Activated CD4-positive, alpha-beta memory T cell treated with anti-CD3 and anti-CD28 coated beads for 36 hours (primary cell): ENCODE measurements at places on chromosomes 1 and 21. TPM values are rescaled to one million over a fixed set of nuclear protein-coding genes. Genes with fewer than 3 reads are reported as not detected.

GRCh38 chr1:64228167-64228957 lies 24.9 kb downstream of the UBE2U start:
- DNase-seq: no peak

The SPSB1 gene
- total RNA-seq: 12.5 TPM

The SLC6A9 gene
- total RNA-seq: 7.4 TPM

DNA sequence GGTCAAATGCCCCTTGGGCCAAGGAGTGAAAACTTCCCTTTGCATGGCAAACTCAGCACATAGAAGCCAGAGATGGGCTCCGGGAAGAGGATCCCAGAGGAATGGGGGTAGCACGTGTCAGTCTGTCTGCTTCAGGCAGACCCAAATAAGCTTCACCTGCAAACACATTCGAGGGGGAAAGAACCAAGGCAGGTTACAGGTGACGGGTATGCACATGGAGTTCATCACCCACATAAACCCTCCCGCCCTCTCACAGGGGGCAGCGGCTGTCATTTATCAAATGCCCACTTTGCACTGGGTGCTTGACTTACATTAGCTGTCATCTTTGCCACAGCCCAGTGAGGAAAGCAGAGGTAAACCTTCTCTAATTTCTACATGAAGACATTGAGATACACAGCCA lies 73.0 kb upstream of the TLR5 start:
- DNase-seq: no peak

DNA sequence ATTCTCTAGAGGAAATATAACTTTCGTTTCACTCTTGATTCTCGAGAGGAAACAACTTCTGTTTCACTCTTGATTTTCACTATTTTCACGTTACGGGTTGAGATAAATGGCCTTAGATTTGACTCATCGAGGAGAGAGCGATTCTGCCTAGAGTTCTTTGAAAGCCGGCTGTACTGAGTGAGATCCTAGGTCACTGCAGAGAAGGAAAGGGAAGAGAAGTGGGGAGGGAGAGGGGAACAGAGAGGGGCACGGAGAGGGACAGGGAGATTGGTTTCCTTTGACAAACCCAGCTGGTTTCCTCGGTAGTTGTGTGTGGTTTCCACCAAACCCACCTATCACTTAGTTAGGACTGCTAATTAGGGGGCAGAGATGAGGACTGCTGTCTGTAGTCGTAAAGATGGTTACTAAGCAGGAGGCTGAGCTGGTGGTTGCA lies 21.6 kb upstream of the GPR137B start:
- DNase-seq: no peak

DNA sequence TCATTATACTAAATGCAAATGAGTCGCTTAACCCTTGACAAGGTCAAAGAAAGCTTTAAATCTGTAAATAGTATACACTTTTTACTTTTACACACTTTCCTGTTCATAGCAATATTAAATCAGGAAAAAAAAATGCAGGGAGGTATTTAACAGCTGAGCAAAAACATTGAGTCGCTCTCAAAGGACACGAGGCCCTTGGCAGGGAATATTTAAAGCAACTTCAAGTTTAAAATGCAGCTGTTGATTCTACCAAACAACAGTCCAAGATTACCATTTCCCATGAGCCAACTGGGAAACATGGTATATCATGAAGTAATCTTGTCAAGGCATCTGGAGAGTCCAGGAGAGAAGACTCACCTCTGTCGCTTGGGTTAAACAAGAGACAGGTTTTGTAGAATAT lies 62.7 kb downstream of the CAPN2 start:
- DNase-seq: no peak

- DNase-seq: no peak
Measured at GRCh38 chr1:26429721-26430120, 2.4 kb upstream of the DHDDS start.

GRCh38 chr1:209850342-209850979 lies 22.7 kb downstream of the UTP25 start:
- peak; percentile 50 for DNase-seq

- DNase-seq: peak; percentile 46
Measured at GRCh38 chr1:1954831-1955441, 35.9 kb upstream of the TMEM52 start.

DNA sequence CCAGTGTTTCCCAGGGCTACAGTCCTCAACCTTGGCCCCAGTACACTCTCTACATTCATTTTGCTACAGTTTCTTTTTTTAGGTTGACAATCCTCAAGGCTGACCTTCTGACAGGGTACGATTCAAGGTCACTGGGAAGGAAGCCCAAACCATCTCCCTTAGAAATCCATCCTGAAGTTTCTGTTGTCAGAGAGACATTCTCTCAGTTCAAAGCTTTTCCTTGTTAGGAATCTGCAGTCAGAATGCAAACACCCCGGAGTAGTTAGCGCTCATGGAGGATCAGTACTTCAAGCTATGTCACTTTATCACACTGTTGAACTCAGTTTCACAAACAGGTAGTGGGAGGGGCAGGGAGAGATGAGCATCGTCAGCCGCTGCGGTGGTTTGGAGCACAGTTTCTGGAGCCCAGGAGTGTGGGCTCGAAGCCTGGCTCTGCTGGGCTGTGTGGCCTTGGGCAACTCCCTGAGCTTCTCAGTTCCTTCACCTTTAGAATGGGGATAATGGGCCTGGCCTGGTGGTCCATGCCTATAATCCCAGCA lies 4.2 kb downstream of the SLC2A5 start:
- no peak for DNase-seq

DNA sequence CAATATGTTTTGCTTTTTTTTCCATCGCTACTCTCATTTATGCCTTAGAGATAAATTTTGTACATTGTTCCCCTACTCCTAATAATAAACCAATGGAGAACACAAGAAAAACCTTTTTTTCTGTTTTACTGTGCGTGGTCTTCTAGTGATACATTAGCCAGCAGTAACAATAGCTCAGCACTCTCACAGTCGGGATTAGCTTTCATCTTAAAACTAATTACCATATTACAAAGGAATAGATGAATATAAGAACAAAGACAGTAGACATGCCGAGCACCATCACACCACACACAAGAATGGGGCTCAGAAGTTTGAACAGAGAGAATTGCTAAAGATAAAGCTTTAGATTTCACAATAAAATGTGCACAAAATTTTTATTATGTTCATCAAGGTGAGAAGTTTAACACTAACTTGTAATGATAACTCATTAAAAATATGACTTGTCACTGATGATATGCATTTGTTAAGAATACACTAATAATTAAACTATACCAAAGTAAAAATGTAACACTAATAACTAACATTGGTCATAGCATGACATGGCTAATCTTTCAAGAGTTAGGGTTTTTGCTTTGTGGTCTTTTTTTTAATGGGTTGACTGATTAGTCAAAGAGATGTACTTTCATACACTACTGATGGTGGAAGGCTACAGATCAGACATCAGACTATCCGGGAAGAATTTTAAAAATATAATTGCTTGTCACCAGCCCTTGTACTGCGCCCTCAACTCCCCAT lies 61.8 kb downstream of the EXTL2 start:
- DNase-seq: no peak

DNA sequence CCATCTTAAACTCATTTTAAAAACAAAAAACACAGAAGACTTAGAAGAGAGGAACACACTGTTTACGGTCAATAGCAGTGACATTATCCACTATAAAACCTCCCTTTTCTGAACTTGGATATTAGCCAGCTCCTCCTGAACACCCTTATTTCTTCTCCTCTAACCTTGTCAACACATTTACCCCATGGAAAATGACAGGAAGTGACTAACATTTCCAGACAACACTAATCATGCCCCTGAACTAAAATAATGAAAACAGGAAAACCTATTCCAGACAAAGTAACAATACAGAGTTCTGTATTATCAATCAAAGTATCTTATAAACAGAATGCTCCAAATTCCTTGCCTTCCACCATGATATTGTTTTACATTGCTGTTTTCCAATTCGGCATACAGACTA lies 45.3 kb downstream of the PALMD start:
- DNase-seq: no peak

- no peak for DNase-seq
Measured at GRCh38 chr1:51435878-51436277, 83.2 kb downstream of the EPS15 start.

The PDPN gene
- not detected for total RNA-seq

DNA sequence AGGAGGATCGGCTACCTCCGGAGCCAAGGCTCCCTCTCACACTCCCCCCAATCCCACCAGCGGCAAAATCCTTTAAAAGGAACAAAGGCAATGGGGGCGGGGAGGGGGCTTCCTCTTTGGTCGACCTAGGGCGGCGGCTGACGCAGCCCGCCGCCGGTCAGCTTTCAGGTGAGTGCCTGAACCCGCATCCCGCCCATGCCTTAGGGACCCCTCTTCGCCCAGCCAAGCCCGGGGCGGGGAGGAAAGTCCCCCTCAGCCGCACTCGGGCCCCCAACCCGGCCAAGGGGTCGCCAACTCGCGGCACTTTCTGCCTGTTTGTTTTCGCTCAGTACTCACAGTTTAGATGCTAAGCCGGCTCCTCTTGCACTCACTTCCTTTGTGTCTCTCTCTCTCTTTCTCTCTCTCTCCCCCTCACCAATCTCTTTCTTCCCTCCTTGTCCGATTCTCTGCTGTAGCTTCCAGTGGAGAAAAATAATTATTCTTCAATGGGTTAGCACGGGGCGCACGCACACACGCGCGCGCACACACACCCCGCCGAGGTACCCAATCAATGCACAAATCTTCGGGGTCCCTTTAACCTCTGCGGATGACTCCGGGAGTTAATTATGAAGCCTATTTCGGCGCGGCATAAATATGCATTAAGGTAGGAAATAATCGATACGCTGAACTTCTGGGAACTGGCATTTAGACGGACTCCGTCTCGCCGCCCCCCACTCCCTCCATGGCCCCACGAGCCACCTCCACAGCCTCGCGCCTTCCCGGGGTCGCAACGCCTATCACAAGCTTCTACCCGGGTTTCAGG lies at the start of gene BLACAT1:
Gene BLACAT1 (minus strand): TSS at position 465 of the 802 bp plus-strand sequence.
- no peak for DNase-seq

- DNase-seq: no peak
Measured at GRCh38 chr1:50098591-50099021, 10.1 kb upstream of the ELAVL4 start.

DNA sequence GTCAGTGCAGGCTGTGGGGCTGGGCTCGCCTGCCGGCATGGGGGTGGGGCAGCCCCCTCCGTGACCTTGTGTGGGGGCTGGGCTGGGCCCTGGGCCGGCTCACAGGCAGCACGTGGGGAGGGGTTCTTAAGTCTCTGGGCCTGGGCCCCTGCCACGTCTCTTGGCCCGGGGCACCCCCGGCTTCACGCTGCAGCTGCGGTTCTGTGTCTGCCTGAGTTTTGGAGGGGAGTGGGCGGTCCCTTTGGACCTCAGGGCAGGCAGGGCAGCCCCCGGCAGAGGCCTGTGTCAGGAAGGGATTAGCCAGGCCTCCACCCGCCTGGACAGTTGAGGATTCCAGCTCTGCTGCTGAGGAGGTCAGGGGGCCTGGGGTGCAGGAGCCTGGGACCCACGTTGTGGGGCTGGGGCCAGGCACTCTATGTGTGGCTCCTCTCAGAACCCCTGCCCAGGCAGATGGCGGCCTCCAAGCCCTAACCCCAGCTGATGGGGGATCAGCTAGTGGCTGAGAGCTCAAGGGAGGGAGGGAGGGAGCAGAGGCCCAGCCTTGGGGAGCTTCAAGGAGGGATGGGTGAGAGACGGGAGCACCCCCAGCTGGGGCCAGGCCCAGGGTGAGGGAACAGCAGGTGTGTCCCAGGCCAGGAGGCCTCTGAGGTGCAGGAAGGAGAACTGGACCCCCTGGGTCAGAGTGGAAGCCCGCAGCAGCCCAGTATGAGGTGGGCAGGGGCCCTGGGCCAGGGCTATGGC lies 1.8 kb upstream of the PLCH2 start:
- DNase-seq: no peak

DNA sequence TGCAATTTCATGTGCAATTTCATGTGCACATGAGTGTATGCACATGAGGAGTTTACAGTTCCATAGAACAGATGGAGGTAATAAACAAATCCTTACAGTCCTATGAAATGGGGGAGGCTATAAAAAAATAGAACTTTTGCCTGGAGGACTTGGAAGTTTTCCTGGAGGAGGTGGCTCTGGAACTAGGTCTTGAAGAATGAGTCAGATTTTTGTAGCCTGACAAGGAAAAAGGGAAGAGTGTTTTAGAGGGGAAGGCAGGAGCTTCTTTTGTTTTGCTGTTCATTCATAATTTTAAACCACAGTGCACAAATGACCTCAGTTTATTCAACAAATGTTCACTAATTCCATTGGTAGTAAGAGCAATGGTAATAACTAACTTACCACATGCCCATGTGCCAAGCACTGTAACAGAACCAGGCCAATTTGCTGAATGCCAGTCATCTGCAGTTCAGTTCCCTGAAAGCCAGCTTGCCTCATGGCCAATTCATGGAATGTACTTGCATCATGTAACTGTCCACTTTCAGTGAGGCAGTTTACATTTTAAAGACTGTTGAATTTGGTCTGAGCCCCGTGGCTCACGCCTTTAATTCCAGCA lies 2.7 kb downstream of the DIO1 start:
- DNase-seq: no peak

The EXTL1 gene
- not detected for total RNA-seq

GRCh38 chr1:27886353-27886679 lies 14.0 kb downstream of the THEMIS2 start:
- no peak for DNase-seq

DNA sequence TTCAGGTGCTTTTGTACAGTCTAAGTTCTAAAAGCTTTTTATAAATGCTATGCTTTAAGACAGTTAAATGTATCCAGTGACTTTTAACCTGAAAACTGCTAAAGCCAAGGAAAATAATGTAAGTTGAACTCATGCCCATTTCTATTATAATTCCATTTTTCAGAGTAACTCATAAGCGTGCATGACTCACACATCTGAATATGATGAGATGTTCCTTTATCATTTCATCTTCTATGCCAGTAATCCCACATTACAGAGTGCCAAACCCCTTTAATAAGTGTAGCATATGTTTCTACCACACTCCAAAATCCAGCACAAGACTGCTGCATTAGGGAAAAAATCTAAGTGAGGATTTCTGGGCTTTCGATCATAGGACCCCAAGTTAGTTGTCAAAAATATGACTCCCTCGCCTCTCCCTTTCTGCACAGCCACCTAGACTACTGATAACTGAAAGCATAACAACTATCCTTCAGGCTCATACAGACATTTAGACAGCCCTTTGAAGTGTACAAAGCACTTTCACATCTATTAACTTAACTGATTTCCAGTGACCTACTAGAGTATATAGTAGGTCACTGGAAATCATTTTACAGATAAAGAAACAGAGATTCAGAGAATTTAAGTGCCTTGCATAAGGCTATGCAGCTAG lies 45.3 kb downstream of the JAK1 start:
- no peak for DNase-seq
